ENCODE measurements at places on chromosomes 13 and 19.
A peak's percentile ranks its signal among the peaks of the same experiment; 100 is the strongest.

GRCh38 chr19:43286096-43286495 lies 16.8 kb upstream of the PSG9 start:
- no peak for DNase-seq

GRCh38 chr19:36605877-36606478 lies 865 bp downstream of the ZNF382 start:
- no peak for DNase-seq

DNA sequence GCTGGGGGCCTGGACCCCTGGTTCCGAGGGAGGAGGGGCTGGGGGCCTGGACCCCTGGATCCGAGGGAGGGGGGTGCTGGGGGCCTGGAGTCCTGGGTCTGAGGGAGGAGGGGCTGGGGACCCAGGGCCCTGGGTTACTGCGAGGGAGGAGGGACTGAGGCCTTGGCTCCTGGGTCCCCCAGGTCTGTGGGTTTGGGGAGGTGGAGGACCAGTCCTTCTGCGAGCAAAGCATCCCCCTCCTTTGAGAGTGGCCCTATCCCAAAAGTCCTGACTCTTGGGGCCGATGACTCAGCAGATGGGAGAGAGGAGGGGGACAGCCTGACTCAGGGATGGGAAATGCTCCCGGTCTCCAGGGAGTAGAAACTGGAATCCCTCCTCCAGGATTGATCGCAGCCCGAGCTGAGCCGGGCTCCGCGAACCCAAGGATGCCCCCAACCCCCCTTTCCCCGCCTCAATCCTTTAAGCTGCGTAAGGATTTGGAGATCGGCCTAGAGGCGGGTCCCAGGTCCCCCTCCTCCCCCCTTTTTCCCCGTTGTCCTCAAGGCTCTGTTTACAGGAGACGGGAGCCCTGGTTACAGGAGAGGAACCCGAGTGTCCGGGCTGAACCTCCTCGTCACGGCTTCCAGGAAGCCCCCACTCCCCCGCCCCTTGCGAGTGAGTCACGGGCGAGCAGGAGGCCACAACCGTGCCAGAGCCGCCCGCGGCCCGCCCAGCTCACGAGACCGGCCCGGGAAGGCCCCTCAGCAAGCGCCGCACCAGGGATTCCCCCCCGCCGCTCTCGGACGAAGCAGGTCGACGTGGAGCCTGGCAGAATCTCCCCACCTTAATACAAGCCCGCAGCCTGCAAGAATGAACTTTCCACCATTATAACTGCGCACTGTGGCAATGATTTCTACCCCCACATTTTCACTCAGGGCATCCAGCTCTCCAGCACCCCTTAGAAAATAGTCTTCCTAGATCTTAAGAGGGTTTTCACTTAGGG lies 3.0 kb upstream of the ZFP36 start:
- DNase-seq, result peak; percentile 87

GRCh38 chr13:43293008-43293407 lies 269.6 kb downstream of the DNAJC15 start:
- no peak for DNase-seq

DNA sequence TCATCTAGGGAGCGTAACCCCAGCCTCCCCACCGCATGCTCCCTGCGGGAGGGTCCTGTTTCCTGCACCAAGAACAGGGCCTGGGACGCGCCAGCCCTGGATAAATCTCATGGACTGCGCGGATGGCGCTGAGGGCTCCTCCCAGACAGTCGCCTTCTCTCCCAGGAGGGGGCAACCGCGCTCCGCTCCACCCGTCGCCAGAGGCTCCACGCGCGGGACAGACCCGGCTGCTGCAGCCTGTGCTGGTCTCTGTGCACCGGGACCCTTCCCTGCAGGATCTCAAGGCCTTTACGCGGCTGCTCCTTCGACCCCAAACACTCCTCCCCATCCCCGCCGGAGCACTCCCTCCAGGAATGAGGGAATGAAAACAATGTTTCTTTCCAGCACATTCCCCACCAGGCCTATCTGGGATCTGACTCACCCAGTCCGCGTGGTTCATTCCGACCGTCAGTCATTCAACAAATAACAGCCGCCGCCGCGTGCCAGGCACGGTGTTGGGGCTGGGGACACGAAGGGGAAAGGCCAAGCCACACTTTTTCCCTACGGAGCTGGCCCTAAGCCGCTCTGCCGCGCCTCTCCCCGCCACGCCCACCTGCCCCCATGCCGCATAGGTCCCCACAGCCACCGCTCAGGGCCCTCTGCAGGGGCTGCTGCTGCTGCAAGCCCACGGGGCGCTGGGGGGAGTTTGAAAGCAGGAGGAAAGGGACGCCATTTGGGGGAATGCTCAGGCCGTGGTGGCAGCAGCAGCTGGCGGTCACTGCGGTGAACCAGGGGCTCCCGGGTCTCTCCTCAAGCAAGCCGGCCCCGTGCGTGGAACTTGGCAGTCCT lies 6.0 kb downstream of the PNMA8B start:
- DNase-seq, result no peak

DNA sequence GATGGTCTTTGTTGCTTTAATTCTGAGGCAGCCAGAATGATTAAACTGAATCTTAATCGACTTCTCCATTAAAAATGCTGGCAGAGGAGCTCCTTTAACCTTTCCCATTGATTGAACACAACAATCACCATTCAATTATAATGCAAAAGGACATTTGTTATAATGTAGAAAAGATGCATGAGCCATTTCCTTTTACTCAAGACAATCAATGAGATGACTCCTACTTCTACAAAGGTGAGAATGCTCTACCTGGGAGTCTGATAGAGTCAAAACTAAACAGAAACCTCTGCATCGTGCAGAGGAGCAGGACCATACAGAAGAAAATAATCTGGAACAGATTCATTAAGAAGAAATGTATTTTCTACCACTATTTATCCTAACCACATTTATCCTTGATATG lies 253.6 kb upstream of the DACH1 start:
- DNase-seq, result no peak

GRCh38 chr19:16293118-16294091 lies 31.2 kb upstream of the KLF2 start:
- no peak for DNase-seq

DNA sequence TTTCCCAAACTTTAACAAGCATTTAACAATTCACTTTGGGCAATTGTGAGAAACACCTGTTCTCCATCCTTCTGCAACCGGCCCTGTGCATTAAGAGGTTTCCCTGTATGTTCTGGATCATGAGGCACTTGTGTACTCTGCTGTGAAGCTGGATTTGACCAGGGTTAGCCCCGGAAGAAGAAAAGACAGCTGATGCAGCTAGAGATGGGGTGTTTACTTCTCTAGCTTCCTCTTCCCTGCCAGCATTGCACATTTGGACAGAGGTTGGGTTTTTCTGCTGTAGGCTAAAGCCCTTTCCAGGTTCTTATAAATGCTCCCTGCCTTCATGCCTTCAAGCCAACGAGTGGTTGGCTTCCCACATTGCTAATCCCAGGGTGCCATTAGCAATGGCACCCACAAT lies 20.9 kb downstream of the MBD3L2B start:
- no peak for DNase-seq
